Bone marrow (tissue), 2 donors: ENCODE measurements at places on chromosomes 11 and 22.

- DNase-seq, result no peak
Observed at GRCh38 chr11:122172352-122173073, 56.5 kb upstream of the BLID start.

DNA sequence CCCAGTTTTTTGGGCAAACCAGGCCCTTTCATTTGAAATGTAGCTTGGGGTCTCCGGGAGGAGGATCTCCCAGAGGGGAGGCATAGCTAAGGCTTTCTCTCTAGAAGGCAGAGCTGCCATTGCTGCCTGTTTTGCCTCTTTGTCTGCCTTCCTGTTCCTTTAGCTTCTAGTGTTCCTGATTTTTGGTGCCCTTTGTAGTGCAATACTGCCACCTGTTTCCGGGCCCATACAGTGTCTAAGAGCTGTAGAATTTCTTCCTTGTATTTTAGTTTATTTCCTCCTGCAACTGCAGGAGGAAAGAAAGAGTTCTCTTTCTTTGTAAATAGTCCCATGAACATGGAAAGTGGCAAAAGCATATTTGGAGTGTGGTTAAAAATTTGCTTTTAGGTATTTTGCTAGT is 19.3 kb upstream of the GLYATL1 start:
- peak; percentile 5 for DNase-seq

DNA sequence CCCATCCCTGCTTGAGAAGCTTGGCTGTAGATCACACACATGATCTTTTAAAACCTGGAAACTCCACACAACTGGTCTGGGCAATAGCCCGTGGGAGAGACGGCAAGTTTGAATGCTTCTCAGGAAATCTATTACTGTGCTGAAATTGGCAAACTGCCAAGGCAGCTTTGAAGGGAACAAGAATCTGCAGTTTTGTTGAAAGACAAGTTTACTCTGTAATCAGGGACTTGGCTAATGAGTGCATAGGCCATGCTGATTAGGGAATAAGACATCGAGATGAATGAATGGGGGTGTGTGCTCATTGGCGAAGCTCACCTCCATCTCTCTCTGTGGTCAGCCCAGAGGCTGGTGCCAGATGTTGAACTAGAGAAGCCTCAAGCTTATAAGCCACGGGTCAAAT is 218.8 kb downstream of the HIPK3 start:
- no peak for DNase-seq

DNA sequence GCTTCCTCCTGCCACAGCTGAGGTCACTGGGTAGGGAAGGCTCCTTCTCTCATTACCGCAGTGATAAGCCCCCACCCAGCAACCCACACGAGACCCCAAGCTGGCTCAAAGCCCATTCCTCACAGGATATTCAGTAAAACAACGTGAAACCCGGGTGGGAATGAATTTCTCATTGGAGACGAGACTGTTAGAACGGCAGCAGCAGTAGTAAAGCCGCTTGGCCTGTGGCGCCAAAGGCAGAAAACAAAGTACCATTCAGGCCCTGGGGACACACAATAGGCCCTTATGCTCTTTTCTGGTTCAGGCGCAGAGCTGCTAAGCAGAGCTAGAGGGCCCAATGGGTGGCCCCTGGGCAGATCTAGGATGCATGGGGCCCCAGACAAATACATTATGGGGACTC is 45.3 kb downstream of the PC start:
- DNase-seq, result no peak

DNA sequence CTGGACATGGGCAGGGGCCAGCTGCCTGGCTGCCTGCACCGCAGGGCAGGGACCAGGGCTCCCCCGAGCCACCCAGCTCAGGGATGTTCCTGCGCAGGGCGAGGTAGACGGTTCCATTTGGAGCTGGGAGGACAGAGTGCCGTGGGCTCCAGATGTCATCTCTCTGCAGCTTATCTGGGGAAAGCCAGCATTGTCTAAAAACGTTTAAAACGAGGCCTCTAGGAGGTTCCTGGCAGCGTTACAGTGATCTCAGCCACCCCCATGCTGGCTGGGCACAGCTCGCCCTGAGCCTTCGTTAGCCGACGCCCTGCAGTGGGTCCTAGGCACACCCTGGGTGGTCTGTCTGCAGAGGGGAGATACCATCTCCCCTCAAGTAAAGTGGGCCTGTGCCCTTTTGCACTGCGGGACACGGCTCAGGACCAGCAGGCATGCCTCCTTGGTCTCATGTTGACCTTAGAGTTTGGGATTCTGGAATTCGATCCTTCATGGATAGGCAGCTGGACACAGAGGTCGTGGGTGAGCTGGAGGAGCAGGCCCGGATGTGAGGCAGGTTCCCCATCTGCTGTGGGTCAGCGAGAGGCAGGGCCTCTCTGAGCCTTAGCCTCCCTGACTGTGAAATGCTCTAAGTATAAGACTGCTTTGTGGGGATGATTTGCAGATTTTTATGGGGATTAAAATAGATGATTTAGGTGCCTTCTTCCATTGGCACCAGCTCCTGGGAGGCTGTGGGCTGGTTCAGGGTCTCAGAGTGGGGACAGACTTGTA is 14.1 kb downstream of the SYNGR1 start:
- DNase-seq, result no peak

DNA sequence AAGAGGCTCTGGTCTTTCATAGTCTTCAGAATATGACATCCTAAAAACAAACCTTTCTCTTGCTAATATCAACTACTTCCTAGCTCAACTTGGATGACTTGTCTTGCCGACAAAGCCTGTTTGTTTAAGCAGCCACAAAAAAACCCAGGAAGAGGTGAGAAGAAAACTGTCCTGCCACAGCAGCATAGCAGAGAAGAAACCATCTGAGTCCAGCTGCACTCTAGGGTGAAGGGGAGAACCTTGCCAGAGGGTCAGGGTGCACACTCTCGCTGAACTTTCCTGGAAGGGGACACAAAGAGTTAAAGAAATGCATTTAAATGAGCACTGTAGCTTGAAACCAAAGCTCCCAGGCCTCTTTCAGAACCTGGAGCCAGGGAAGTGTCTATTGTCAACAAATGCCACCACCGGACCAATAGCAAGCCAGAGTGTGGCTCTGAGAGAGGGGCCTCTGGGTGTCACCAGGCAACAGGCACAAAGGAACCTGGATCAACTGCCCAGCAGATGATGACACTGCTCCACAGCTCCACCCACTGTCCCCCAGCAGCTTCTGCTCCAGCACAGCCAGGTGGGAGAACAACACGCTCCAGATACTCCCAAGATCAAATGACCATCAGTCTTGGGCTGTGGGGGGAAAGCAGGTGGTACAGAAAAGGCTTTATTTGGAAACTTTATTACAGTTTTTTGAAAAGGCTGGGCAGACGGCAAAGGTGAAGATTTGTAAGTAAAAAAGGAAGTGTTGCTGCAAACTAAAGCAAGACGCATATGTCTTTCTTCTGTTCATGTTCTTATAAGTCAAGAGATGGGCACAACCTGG is 105.7 kb downstream of the RASSF10 start:
- DNase-seq, result no peak

DNA sequence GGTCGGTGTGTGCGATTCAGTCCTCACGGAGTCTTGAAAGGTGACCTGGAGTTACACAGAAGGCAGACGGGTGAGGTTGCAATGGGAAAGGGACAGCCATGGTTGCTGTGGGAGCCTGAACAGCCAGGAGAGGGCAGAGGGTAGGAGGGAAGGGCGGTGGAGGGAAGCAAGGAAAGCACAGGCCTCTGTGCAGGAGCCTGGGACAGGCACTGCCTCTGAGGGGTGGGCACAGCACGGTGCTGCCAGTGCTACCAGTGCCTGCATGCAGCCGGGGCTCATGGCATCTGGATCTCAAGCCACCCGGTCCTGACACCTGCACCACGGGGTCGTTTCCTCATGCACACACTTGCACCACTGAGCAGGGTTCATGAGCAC is 401.0 kb downstream of the TBC1D22A start:
- no peak for DNase-seq

- peak; percentile 8 for DNase-seq
Observed at GRCh38 chr11:12888525-12889158, 120.5 kb upstream of the RASSF10 start.

- DNase-seq, result no peak
Observed at GRCh38 chr11:5597953-5598352, 1.5 kb downstream of the TRIM6 start.

DNA sequence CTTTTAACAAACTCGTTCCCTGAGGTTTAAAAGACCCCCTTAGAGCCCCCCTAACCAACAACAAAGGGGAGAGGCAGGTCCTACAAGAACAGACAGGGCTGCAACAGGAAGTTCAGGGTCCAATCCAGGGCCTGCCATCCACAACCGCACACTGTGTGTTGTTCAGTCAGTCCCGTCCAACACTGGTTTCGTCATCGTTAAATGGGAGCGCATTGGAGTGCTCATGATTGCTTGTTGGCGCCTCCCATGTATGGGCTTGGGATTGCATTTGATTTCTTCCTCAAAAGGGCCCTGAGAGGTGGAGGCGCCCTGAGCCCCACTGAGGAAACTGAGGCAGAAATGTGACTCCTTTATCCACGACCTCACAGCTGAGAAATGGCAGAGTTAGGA is 174.1 kb downstream of the MN1 start:
- DNase-seq, result no peak

GRCh38 chr11:75238595-75239440 is 1.8 kb upstream of the TPBGL start:
- DNase-seq, result no peak

- no peak for DNase-seq
Observed at GRCh38 chr11:110874437-110875030, 162.3 kb upstream of the ARHGAP20 start.

- DNase-seq, result no peak
Observed at GRCh38 chr22:17095538-17095937, 10.7 kb downstream of the IL17RA start.

- DNase-seq, result no peak
Observed at GRCh38 chr11:120375076-120375475, 38.9 kb downstream of the ARHGEF12 start.

DNA sequence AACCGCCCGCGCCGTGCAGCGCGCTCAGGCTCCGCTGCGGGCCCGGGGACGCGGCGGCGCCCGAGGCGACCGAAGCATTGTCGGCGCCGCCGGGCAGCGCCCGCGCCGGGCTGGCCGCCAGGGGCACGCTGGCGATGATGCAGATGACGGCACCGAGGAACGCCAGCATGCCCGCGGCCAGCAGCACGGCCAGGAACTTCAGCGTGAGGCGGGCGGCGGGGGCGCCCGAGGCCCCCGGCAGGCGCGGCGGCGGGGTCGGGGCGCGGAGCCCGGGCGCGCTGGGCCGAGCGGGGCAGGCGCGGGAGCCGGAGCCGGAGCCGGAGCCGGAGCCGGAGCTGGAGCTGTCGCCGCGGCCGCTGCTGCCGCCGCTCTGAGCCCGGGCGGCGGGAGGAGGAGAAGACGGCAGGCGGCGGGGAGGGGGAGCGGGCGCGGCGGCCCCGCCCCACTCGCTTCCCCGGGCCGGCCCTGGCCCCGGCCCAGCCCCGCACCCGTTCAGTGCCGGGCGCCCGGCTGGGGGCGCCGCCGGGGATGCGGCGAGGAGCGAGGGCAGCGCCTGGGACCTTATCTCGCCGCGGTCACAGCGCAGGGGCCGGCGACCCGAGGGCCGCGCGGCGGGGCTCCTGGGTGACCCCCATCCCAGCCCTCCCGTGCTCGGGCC is at the start of gene NPTXR:
Gene NPTXR, minus strand, starts transcription at position 372 of the 658 bp plus-strand sequence.
- DNase-seq, result no peak

DNA sequence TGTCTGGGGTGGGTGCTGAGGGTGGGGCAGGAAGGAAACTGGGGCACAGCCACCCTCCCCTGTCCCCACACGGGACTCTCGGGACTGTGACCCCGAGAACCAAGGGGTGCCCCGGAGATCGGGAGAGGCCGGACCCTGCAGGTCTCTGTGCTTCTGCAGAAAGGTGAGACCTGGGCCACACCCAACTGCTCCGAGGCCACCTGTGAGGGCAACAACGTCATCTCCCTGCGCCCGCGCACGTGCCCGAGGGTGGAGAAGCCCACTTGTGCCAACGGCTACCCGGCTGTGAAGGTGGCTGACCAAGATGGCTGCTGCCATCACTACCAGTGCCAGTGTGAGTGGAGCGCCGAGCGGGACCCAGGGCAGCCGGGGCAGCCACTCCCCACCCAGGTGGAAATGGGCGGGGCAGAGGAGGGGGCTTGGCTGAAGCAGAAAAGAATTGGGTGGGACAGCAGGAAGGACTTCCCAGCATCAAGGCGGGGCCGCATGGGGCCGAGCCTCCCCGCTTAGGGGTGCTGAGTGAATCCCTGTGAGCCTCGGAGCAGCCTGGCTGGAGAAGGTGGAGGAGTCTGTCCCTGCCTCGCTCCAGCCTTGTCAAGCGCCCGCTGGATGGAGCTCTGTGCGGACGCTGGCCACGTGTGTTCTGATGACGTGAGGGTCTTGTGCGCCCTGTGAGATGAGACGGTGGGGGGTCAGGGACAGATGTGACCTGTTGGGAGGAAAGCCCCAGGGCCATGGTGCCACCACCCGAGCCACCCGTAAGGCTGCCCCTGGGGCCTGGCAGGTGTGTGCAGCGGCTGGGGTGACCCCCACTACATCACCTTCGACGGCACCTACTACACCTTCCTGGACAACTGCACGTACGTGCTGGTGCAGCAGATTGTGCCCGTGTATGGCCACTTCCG is 29.3 kb upstream of the MUC5B start:
- DNase-seq, result no peak

DNA sequence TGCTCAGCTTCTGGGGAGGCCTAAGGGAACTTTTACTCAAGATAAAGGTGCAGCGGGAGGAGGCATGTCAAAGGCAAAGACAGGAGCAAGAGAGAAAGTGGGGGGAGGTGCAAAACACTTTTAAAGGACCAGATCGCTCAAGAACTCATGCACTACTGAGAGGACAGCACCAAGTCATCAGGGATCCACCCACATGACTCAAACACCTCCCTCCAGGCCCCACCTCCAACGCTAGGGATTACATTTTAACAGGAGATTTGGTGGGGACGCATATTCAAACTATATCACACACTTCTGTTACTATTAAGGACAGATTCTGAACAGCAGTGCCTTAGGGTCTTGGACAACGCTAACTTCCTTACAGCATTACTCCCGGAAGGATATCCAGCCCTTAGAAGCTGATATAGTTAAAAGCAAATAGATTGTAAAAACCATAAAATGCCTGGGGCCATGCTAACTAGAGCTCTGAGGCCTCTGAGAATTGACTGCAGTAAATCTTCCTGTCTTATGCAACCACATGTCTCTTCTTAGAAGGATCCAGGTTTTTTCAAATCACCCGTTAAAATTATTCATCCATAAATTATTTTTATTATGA is 16.7 kb upstream of the ZC3H12C start:
- no peak for DNase-seq

DNA sequence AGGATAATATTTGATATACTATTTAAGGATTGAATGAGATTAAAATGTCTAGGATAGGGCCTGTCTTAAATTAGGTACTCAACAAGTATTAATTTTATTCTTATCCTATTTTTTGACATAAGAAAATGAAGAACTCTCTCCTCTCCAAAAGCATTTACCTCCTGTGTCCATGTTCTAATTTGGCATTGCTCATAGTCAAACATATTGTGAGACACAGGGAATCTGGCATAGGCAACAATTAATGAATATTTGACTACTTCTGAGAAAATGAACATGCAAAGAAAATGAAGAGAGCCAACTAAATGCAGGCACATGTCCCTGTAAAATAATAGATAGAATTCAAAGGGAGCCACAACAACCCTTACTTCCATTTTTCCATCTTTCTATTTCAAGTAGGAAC is 198.5 kb upstream of the C11orf87 start:
- DNase-seq, result no peak

GRCh38 chr11:62502030-62502730 is 44.4 kb downstream of the AHNAK start:
- no peak for DNase-seq

GRCh38 chr11:72600557-72600956 is 73.7 kb downstream of the PDE2A start:
- DNase-seq, result no peak

- no peak for DNase-seq
Observed at GRCh38 chr11:23079382-23079813, 219.1 kb upstream of the CCDC179 start.
